NCI-H2227 treated with DMSO at 0.1 percent for 48 hours (cell line): ENCODE measurements at places on chromosomes 5 and 9.
A peak's percentile ranks its signal among the peaks of the same experiment; 100 is the strongest.

- DNase-seq = peak; percentile 58
Observed at GRCh38 chr9:33778700-33779351, 16.5 kb upstream of the PRSS3 start.

GRCh38 chr9:92781899-92782298, 17.3 kb upstream of the BICD2 start:
- DNase-seq = no peak

DNA sequence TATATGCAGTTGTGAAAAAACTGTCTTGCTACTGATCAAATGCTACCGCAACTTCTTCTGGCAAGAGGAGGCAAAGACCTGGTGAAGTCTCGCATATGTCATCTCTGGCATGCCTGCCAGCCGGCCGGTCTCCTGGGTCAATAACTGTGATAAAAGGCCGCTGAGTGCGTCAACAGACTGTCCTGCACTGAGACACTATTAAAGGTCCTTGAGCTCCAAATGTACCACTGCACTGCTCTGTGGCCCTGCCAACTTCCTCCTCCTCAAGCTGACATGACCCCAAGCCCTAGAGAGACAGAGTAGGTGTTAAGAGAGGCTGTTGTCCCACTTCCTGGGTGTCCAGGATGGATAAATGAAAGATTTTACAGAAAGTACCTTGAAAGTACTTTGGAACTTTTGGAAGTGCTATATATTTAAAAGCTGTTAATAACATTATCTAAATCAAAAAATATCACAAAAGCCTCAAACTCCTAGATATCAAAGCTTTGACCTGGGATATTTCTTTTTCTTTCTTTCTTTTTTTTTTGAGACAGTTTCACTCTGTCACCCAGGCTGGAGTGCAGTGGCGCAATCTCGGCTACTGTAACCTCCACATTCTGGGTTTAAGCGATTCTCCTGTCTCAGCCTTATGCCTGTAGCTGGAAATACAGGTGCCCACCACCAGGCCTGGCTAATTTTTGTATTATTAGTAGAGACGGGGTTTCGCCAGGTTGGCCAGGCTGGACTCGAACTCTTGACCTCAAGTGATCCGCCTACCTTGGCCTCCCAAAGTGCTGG, 31.5 kb downstream of the RAPGEF1 start:
- DNase-seq = no peak

GRCh38 chr9:116813031-116813300, 125.9 kb downstream of the TRIM32 start:
- DNase-seq = no peak

- DNase-seq = no peak
Observed at GRCh38 chr5:61283471-61283870, 48.6 kb upstream of the ZSWIM6 start.

- no peak for DNase-seq
Observed at GRCh38 chr5:61301341-61302199, 30.5 kb upstream of the ZSWIM6 start.

DNA sequence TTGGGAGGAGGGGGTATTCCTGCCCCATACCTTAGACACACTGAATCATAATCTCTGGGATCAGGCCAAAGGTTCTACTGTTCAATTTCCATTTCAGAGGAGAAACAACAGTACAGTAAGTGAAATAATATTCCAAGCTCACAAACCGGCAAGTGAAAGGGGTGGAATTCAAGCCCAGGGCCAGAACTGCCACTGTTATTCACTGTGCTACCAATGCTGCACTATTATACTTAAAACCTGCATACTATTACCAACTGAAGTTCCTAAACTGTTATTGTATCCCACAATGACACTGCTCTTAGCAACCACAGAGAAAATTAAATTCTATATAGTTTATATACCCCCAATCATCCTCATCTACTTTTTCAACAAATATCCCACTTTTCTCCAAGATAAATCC, 24.6 kb downstream of the SSBP2 start:
- no peak for DNase-seq

DNA sequence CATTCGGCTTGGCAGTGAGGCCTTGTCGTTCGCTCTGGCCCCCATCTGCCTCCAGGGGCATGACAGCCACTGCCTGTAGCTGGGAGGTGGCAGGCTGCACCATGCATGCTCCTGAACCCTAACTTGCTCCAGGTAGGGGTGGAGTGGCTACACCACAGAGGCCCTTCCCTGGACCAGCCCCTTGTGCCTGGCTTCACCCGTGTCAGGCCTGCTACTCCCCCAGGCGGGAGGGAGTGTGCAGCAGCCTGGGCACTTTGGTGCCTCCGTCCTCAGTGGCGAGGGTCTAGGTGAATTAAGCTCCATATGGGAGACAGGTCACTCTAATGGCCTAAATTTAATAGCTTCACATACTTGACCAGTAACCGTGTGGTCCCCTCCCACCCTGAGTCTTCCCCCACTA, 59.4 kb upstream of the LMX1B start:
- no peak for DNase-seq

DNA sequence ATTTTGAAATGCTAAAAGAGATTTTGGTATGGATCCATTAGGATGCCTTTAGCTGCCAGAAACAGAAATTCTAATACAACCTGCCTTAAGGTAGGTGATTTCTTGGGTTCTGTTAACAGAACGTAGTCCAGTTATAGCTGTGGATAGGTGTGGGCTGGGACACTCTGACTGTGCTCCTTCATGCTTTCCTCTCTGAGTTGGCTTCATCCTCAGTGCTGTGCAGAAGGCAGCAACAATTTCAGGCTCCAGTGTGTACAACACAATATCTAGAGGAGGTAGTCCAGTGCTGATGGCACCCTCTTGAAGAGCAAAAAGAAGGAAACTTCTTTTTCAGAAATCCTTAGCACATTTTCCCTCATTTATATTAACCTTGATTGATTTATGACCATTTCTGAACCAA, 34.4 kb downstream of the NNT start:
- no peak for DNase-seq

DNA sequence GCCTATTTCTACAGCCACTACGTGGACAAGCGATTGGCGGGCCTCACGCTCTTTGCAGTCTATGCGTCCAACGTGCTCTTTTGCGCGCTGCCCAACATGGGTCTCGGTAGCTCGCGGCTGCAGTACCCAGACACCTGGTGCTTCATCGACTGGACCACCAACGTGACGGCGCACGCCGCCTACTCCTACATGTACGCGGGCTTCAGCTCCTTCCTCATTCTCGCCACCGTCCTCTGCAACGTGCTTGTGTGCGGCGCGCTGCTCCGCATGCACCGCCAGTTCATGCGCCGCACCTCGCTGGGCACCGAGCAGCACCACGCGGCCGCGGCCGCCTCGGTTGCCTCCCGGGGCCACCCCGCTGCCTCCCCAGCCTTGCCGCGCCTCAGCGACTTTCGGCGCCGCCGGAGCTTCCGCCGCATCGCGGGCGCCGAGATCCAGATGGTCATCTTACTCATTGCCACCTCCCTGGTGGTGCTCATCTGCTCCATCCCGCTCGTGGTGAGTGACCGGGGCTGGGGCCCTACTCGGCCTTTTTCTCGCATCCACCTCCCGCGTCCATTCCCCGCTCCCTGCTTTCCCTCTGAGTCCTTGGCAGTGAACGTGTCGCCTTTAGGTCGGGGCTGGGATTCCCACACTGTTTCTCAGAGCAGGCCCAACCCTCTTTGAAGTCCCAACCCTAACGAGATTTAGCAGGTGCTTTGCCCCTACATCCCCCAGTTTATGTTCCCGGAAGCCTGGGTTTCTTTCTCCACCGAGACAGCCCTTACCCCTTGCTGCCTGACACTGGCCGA, 1.8 kb downstream of the PTGER4 start:
- DNase-seq = peak; percentile 1

DNA sequence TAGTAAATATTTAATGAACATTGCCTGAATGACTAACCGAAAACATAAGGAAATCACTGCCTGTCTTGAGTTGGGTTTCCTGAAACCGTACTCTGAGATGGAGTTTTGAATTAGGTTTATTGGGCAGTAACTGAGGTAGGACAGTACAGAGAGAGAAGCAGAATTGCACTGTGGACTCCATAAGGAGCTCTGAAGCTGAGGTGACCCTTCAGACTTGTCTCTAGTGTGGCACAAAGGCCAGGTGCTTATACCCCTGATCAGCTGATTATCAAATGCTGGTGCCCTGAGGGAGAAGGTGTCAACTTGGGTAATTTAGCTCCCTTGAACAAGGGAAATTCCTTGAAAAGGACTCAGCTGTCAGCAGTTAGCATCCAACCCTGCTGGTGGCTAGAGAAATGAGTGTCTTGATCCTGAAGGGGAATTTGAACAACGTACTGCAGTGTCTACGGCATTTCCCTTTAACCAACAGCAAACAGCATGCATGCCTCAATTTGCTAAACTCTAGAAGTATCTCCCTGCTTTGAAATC, 135.0 kb upstream of the SMARCA2 start:
- DNase-seq = no peak

DNA sequence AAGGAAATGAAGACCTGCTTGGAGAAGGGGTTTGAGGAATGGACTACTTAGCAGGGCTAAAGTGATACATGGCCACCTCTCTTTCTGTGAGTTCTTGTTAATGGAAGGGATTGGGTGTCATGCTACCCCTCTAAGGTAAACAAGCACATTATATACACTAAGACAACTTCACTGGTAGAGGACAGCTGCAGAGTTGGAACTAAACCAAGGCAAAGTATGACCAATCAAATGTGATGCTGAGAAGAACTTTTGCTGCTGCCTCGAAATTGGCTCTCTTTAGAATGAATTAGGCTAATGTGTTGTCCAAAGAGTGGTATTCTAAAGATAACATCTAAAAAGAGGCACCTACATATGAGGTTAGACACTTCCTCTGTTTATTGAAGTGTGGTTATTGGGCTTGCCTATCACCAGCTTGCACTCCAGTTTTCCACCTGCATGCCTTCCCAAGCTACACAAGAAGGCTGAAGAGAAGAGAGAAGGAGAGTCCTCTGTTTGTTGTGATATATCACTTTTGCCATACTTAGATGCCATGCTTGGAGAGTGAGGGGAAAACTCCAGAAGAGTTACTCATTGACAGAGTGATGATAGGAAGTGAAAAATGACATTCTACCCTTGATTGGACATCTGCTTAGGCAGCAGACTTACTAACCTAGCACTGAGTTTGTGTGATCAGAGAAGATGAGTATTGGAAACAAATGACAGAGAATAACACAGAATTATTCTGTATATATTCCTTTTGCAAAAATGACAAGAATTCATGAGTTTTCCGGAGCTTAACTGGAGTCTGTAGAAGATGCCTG, 536.1 kb downstream of the ZNF608 start:
- DNase-seq = no peak

- no peak for DNase-seq
Observed at GRCh38 chr5:73344835-73345234, 103.7 kb downstream of the FOXD1 start.

DNA sequence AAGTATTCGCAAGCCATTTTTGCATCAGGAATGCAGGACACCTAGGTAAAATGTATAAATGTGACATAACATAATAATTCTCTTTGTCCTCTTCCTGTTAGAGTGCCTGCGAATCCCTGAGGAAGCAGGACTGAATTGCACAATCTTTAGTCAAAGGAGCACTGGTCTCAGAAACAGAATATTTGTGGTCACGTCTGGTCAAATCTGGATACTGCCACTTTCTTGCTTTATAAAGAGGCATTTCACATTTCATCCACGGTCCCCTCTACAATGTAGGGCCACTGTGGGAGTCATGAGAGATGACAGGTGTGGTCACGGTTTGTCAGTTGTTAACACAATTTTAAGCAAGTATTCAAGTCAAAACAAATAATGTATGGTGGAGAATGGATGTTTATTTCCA, 564.0 kb downstream of the IRX1 start:
- DNase-seq = no peak

DNA sequence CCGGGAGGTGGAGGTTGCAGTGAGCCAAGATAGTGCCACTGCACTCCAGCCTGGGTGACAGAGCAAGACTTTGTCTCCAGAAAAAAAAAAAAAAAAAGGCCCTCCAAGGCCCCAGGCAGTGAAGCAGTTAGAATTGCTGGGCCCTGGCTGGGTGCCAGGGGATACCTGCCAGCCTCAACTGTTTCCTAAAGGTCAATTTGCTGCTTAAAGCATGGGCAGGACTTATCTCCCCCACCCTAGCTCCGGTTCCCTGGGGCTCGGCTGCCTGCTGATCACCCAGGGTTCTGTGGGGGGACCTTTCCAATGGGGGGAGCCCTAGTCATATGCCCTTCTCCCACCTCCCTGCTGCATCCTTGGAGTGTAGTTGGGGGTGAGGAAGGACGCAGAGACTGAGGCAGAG, 25.7 kb downstream of the NCS1 start:
- no peak for DNase-seq

DNA sequence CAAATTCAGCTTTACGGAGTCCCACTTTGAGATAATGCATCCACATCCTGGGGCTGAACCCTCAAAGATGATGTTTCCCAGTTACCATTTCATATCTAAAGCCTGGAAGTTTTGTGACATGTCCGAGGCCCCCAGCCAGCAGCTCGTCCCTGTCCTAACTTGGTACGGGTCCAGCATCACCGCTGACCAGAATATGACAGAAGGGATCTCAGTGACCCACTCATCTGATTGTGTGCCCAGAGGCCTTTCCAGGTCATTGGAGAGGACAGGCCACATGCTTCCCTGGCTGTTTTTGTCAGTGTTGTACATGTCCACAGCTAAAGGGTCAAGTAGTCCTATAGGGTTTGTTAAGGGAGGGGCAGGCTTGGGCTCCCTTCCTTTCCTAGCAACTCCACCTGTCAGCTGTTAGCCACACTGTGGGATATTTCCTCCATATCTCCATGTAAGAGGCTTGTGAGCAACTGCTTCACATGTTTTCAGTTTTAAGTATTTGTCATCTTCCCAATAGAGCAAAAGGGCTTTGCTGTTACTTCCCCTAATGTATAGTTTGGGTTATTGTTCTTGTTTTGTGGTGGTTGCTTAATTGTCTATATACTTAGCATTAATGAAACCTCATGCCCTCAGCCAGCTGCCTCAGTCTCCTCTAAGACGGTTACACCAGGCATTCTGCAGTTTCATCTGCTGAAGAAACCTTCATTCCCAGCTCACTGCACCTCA, 33.4 kb downstream of the SECISBP2 start:
- no peak for DNase-seq

GRCh38 chr9:94175669-94176068, 83.4 kb upstream of the ZNF169 start:
- DNase-seq = no peak

DNA sequence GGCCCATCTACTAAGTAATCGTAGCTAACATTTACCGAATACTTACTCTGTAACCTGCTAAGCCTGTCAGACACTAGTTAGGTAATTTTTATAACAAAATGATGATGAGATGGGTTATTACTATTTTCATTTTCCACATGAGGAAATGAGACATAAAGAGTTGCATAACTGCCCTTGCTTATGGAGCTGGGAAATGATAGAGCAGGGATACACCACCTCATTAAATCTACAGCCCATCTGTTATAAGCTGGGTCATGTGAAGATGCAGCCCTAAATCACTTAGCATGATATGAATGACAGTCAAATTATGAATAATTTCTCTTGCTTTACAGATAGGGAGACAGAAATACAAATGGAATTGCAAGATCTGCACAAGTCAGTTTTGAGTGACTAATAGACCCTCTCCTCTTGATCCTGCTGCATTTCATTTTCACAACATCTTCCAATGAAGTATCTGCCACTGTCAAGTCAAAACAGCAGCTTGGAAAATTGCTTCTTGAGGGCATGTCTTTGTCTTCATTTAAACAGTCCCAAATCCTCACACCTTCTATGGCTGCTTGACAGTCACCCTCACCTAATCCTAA, 364.7 kb downstream of the PRELID2 start:
- DNase-seq = no peak

- DNase-seq = no peak
Observed at GRCh38 chr5:98775246-98776065, 2.0 kb downstream of the RGMB start.

- no peak for DNase-seq
Observed at GRCh38 chr5:148962200-148962550, 100.7 kb downstream of the SH3TC2 start.
